Anterior cingulate cortex (tissue), 58 donors: ENCODE measurements at places on chromosomes 2 and 18.

DNA sequence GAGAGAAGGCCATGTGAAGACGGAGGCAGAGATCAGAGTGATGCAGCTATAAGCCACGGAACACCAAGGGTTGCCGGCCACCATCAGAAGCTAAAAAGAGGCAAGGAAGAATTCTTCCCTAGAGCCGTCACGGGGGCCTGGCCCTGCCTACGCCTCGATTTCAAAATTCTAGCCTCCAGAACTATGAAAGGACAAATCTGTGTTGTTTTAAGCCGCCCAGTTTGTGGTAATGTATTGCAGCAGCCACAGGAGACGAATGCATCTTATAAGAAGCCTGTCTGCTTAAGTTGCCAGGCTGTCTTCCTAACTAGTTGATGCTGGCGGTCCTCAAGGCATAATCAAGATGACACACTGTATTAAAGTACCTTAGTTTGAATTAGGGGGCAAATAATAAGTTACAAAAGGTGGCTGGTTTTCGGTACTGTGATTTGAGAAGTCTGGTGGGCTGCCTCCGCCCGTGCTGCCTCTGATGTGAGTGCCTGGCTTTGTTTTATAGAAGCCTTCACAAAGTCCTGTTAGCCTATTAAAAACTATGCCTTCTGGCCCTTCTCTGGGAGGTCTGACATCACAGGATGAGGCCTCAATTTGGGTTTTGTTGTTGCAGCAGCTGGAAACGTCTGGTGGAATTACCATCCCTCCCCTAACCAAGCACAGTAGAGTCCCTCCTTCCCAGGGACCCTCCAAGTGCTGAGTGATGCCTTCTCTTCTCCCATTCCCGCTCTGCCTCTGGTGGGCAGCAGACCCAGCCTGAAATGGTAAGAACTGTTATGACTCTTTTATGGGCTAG lies 53.6 kb downstream of the SRD5A2 start:
- no peak for DNase-seq

DNA sequence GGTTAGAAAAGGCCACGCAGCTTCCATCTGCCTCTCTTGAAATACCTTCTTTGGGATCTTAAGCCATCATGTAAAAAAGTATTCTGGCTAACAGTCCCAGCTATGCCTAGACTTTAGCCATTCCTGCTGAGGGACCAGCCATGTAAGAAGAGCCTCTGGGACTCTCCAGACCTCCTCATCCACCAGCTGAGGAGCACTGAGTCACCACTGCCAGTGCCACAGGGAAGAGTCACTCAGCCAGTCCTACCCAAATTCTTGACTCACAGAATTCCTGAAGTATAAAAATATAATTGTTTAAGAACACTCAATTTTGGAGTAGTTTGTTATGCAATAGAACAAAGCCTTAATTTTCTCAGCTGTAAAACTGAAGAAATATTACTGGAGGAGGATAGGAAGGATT lies 436.7 kb downstream of the ZEB2 start:
- no peak for DNase-seq

GRCh38 chr2:160920791-160921303 lies 239.4 kb upstream of the TANK start:
- no peak for DNase-seq

DNA sequence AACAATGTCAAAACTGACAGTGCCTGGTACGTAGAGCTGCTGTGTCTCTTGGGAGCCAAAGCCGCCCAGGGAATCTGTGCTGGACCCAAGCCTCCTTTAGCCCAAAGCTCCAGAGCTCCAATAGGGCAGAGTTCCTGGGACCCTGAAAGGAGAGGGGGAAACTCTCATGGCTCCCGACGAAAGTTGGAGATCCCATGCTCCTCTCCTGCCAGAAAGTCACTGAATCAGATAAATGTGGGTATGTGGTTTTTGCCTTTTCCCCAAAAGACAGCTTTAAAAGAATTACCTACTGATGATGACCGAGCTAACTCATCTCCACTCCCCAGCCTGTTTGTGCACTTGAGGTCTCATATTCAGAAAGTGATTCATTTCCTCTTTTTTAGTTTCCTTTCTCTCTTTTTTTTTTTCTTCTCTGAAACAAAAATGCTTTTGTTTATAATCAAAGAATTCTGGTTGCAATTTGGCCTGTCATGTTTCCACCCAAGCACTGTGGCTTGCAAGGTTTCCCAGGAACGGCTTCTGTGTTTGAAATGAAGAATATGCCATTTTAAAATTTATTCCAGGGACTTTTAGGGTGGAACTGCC lies 14.1 kb upstream of the PMAIP1 start:
- DNase-seq, result no peak

DNA sequence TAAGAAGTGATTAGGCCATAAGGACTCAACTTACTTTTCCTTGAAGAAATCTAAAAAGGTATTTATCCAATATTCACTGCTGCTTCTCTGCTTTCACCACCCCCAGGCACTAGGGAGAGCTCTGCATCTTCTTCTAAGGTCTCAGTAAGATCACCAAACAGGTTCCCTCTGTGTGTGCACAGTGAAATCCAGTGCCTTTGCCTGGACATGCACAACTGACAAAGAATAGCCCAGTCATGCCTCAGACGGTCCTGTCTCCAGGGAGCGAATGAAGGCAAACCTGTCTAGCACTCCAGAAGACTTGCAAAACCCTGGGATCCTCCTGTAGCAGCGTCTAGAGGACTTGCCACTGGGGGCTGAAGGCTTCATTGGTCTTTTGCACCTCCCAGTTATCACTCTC lies 344.5 kb upstream of the LRATD1 start:
- DNase-seq, result no peak

GRCh38 chr2:238255636-238256035 lies 15.8 kb upstream of the HES6 start:
- DNase-seq, result no peak

GRCh38 chr2:222042666-222043065 lies 256.1 kb downstream of the PAX3 start:
- DNase-seq, result no peak
